Endodermal cell (in vitro differentiated cells): ENCODE measurements at places on chromosomes 12 and 14.

- no peak for DNase-seq
These were observed 6.0 kb downstream of the BDKRB1 start for GRCh38 chr14:96261772-96262655.

DNA sequence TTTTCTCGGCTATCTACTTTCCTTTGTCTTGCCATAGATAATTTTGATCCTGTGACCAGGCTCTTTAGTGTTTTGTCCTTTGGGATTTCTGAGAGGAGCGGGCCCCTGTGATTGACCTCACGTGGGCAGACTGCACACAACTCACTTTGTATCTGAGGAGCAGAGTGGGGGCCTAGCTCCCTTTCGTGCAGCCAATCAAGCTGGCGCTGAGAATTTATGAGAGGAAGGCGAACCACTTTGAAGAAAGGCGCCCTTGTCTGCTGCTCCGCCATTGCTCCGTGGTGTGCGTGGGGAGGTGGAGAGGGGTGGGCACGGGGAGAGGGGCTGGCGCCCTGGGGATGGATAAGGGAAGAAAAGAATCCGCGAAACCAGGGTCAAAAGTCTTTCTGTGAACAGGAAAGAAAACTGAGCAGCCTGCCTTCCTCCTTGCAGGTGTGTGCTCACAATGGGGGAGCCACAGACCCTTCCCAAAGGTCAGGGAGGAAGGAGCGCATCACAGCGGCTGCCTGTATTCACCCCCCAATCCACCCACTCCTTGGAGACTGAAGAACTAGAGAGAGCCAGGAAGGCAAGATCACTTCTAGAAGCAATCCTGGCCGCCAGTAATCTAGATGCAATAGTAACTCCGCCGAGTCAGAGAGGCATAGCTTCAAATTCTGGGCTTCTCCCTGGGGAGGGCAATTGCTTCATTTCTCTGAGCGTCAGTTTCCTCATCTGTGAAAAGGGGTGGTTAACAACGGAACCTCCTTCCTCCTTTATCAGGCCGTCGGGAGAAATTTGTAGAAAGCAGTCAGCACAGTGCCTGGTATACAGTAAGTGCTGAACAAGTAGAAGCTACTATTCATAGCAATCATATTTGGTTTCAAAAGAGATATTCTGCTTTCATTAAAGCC is 24.9 kb upstream of the MED13L start:
- DNase-seq: peak; percentile 70

DNA sequence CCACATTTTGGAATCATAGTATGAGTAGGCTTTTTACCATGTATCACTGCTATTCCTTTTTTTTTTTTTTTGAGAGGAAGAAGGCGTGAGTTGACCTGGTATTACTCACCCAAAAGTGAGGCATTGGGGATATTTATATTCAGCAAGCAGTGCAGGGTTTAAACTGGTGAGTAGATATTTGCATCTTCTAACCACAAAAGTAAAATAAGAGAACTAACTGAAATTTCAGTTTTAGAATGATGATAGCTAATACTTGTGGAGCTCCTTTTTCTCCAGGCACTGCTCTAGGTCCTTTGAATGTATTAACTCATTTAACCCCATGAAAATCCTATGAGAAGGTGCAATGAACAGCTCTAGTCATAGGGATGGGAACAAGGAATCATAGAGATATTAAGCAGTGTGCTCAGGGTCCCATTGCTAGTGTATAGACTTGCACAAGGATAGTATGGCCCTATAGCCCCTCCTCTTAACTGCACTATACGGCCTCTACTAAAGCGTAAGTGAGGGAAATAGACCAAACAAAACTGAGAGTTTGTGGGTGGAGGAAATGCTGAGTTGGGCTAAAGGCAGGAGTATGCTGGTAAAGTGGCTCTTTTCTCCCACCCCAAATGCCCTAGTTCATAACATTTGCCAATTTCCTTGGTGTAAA is 104.3 kb upstream of the MAX start:
- DNase-seq: no peak

DNA sequence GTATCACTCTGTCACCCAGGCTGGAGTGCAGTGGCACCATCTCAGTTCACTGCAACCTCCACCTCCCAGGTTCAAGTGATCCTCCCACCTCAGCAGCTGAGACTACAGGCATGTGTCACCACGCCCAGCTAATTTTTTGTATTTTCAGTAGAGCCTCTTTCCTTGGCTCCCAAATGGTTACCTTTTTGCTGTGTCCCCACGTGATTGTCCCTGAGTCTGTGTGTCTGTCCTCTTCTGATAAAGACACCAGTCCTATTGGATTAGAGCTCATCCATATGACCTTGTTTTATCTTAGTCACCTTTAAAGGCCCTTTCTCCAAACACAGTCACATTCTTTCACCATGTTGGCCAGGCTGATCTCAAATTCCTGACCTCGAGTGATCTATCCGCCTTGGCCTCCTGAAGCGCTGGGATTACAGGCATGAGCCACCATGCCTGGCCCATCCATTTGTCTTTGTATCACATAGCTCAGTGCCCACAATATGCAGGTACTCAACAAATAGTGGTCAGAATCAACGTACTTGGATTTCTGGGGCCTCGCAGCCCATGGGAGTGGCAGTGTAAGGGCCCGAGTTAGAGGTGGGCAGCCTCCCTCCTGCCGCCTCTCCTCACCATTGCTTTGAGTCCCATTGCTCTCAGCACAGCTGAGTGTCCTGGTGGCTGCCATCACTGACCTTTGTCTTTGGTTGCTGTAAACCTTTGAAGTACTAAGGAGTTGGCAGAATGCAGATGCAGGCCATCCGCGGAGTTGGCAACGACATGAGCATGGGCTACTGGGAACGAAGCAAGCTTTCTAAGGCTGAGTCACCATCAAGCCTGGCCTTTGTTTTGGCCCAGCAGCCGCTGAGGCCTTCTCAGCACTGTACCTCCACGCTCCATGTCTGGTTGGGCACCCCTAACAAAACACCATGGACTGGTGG is 9.3 kb downstream of the TPCN1 start:
- no peak for DNase-seq
